ENCODE measurements at places on chromosomes 12 and 14.

- no peak for DNase-seq
These were observed 131.6 kb upstream of the GRIN2B start for GRCh38 chr12:14113031-14113430.

- no peak for DNase-seq
These were observed 420.9 kb downstream of the PCNX1 start for GRCh38 chr14:71328183-71328582.

GRCh38 chr12:52903855-52904508, 894 bp downstream of the KRT8 start:
- DNase-seq, result no peak

- no peak for DNase-seq
These were observed 1.9 kb upstream of the TBX3 start for GRCh38 chr12:114685869-114686268.

DNA sequence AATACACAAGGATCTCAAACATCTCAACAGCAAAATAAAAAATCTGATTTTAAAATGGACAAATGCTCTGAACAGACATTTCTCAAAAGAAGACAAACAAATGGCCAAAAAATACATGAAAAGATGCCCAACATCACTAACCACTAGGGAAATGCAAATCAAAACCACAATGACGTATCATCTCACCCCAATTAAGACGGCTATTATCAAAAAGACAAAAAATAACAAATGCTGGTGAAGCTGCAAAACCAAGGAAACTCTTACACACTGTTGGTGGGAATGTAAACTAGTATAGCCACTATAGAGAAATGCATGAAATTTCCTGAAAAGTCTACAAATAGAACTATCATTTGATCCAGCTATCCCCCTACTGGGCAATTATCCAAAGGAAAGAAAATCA, 145.0 kb downstream of the BTG1 start:
- DNase-seq, result no peak

DNA sequence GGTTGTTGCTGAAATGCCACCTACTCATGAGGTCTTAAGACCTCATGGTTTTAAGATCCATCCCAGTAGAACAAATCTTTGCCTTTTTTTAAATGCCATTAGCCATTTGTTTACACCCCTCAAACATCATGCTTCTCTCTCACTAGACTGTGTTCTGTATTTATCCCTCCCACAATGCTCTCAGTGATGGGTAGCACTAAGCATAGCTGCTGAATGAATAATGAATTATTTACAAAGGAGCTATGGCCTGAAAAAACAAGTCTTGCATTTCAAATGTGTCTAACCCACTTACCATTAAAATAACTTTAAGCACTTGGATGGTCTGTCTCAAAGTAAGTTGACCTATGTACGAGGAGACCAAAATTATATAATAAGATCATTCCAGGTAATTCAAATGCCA, 334.5 kb downstream of the PAWR start:
- DNase-seq, result no peak

DNA sequence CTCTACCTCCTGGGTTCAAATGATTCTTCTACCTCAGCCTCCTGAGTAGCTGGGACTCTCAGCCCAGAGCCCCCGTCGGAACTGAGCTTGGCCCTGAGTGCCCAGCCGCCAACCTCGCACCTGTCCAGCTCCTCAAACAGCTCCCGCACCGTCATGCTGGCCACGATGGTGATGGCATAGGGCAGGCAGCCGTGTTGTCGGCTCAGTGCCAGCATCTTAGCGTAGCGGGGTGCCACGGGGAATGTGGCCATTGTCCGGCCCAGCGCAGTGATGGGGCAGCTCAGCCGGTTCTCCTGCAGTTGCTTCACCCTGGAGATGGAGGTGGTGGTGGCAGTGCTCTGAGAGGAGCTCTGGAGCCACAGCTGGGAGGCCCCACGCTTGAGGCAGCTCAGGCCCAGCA, 32.4 kb downstream of the DHX37 start:
- no peak for DNase-seq

DNA sequence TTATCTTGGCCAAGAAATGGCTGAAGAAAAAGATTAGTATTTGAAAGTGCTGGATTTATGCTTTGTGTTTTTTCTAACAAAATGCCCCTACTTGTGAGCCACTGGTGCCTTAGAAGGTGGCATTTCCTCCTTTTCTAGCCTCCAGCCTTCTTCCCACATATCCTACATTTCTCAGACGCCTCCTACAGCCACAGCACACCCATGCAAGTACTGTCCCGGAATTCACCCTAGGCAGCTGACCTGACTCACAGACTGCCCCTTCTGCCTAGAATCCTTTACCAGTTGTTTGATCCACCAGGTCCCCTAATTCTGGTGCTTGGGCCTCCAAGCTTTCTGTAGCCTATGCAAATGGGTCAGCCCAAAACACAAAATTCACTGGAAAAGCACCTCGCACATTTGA, 166.0 kb downstream of the FOXN3 start:
- no peak for DNase-seq
